ENCODE measurements at places on chromosomes 2 and 18.

DNA sequence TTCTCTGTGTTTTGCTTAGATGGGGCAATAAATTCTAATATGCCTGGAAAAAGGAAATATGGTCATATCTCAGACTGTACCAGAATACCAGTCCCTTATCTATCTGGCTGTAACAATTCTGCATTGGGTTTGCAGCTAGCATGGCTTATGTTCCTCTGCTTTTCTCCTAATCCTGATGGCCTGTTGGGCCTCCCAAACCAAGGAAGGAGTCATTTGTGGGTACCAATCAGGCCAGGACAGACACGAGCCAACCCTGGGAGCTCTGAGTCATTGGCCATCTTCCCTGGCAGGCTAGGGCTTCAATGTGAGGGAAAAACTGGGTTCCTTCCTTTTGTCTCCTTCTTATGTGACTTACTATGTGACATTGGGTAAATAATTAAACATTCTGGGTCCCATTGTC is 12.0 kb downstream of the SMARCAL1 start:
- no peak for DNase-seq

DNA sequence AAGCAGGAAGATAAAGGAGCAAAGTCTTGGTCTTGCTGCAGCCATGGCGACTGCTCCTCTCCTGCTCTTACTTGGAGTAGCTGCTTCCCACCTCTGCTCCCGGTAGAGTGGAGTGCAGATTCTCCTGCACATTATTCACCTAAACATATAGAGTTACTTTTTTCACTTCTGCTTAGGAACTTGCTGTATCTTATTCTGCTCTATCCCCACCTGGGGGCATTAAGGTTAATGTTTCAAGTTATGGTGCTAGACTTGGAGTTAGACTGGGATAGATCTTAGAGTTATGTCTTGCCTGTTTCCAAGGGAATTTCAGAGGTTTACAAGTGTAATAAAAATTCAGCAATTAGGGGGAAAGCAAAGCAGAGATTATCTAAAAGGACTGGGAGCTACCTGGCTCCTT is 144.2 kb downstream of the SETBP1 start:
- DNase-seq = no peak

- DNase-seq = no peak
These were observed 123.1 kb downstream of the PRPF40A start for GRCh38 chr2:152594022-152594766.

DNA sequence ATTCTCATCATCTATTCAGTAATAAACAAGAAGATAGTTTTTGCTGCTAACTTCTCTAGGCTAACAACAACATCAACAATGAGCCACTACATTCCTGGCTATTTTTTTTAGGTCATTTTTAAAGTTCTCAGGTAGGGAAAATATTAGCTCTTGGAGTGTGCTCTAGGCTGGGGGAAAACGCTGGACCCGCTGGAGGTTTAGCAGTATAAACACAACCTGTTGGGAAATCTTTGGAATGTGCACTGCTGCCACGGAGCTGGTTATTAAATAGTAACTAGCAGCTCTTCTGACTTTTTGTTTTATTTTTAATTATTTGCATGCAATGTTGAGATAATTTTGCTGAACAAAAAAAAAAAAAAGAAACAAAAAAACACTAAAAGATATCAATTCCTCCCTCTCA is 892.1 kb upstream of the ACVR2A start:
- no peak for DNase-seq

- DNase-seq = no peak
These were observed 22.6 kb upstream of the RNF125 start for GRCh38 chr18:31996007-31996406.

DNA sequence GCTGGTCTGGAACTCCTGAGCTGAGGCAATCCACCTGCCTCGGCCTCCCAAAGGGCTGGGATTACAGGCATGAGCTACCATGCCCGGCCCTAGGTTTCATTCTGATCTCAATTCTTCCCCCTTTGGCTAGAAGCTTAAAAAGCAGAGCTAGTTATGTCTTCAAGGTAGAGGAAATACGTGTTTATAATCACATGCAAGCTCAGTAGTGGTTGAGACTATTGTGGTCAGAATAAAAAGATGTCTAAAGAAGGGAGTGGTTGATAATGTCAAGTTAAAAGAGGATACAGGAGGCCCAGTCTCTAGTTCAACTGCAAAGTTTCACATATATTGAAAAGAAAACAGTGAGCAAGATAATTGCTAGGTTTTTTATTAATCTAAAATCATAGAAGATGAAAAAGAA is 807.8 kb upstream of the ACVR2A start:
- no peak for DNase-seq

DNA sequence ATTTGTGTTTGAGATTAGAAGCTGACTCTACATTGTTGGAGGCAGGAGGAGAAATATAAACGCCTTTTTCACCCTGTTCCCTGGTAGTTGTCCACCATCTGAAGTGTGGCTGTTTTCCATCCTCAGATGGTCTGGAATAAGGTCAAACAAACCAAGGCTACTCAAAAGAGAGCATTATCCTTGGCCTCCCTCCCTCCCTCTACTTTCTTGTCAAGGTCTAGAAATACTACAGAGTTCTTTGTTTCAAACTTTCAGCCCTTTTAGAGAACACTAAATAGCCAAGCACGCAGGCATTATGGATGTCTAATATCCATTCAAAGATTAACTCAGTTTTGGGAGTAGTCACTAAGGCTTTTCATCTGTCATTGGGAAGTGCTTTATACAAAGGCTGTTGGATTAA is 215.8 kb upstream of the ITGA4 start:
- no peak for DNase-seq

DNA sequence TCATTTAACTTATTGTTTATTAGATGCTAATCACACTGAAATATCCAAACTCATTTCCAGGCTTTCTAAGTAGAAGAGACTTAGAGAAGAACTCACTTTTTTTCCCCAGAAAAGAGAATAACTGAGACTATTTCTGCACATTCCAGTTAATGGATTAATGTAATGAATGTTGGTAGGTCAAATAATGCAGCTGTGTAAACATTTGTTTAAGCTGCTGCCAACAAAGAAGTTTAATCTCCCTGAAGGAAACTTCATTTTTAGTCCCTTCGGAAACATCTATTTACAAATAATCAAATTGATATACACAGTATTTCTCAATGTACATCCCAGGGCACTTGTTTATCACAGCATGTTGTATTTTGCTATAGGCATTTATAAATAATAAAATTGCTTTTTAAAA is 126.9 kb downstream of the KCNS3 start:
- no peak for DNase-seq

DNA sequence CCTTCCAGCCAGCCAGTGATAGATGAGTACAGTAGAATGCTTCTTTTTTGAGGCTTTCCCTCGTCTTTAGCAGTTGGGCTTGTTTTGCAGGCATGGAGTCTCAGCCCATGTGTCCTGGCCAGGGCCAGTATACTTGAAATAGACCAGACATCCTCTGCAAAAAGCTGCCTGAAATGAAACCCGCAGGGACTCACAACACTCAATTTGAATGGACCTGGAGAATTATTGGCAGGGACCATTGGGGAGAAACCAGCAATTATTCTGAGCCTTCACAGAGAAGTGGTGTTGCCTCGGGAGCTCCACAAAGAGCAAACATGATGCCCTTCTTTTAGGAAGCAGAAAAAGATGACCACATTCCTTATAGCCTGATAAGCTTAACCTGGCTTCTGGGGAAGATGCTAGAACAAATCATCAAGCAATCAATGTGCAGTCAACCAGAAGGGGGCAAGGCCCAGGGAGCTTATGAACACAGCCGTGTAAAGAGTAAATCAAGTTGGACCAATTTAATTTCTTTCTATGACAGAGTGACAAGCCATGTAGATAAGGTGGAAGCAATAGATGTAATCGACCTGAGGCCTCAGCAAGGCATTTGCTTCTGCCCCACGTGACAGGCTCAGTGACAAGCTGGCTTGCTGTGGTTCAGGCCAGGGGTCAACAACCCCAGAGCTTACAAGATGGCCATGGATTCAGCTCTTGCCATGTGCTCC is 42.1 kb downstream of the BOD1L2 start:
- DNase-seq = no peak

DNA sequence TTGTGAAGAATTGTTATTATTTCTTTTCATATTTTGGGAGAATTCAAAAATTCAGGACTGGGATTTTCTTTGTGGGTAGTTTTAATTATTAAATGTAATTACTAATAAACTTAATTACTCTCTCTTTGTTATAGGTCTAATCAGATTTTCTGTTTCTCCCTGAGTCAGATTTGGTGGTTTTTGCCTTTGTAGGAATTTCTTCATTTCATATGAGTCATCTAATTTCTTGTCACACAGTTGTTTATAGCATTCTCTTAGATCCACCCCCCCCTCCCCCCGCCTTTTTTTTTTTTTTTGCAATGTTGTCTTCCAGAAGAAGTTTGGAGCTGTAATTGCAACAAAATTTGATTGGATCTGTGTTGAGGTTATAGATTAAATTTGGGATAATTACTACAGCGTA is 26.0 kb upstream of the GALR1 start:
- DNase-seq = no peak

DNA sequence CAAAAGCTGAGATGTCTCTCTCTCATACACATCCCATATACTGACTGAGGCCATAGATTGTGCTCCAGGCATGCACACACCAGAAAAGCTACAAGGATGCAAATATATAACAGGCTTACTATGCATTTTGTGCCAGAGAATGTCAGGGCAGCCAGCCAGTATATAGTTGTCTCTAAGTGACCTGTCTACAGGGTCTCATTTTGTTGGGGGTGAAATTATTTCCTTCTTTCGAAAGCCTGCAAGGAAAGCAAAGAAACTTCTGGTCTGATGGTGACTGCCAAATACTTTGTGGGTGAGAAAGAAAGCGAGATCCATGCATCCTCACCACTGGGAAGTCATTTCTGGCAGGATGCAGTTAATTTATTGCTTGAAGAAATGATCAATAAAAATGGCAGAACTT is 70.2 kb downstream of the CDCA7 start:
- DNase-seq = no peak

DNA sequence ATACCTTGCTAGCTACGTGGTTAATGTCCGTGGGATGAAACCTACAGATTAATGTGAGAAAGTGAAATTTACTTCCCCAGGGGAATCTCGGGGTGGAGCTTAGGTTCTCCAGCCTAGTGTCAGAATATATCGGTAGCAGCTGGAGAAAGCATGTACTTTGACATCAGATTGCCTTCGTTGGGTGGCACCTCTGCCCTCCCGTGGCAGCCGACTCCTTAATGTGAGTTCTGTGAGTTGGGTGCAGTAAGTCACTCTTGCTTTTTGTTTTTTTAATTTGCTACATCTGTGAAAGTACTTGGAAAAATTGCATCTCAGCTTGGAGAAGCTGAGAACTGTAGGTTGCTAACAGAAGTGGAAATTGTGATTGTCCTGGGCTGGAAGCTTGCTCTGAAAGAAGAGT is 3.6 kb downstream of the KLF11 start:
- no peak for DNase-seq

DNA sequence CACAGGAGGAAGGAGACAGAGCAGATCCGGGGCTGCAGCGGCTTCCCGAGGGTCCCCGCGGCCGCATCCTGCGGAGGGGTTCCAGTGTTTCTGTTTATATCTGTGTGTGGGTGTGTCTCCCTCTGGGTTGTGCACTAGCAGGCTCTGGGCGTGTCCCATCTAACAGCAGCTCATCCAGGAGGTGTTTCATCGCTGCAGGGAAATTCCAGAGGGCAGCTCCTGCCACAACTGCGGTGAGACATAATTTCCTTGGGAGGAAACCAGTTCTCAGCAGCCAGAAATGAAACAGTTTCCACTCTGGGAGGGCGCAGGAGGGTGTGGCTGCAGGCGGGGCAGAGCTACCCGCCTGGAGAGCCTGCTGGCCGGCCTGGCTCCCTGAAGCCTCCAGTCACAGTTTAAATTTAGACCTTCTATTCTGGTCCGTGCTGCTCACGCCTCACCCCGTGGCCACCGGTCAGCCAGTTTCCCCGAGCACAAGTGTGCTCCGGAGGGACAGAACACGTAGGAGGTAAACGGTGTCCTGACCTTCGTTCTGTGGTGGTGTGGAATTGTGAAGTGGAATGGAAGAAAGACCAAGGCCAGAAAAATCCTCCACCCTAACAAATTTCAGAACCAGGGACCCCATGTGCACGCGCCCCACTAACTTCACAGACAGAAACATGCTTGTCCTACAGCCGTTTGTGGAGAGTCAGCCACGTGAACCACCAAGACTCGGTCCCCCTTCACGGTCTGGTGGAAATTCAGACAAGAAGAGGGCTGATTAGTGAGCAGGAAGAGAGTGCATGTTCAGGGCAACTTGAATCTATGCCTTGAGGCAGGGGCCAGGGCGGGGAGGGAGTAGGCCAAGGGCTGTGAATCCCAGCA is 50.2 kb downstream of the TEX44 start:
- DNase-seq = peak; percentile 81

GRCh38 chr2:215576572-215576971 is 140.7 kb upstream of the FN1 start:
- DNase-seq = no peak

GRCh38 chr18:46421973-46422551 is 235.0 kb downstream of the LOXHD1 start:
- no peak for DNase-seq

- DNase-seq = no peak
These were observed 7.8 kb downstream of the AGAP1 start for GRCh38 chr2:235501673-235502031.

DNA sequence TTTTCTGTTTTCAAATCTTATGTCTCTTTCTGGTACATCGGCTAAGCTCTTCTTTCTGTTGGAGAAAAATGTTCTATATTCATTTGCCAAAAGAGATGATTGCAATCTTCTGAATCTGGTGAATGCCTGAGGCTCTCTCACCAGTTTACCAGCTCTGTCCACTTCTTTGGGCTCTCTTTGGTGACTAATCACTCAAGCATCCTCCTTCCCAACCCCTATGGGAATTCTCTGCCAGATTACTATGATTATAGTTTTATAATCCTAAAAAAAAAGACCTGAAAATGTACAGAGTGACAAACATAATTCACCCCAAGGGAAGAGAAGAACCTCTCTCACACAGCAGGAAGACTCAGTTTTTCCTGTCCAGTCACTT is 187.3 kb downstream of the CAMKMT start:
- DNase-seq = no peak

DNA sequence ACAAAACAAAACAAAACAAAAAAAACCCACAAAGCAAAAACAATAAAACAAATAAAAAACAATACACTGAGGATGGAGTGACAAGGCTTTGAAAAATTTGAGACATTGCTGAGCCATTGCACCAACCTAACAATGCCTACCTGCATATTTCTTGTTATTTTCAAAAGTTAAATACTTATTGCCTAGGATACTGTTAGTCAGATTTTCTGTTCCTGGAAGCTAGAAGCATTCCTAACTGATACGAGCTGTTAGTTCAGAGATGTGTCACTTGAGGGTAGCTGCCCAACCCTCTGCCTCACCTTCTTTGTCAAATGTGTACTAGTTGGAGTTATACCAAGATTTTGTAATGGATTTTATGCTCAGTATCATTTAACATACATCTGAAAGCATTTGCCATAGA is 187.2 kb downstream of the TXNL1 start:
- no peak for DNase-seq
